ENCODE measurements at places on chromosomes 11 and 22. TPM values are rescaled to one million over a fixed set of nuclear protein-coding genes. Genes with fewer than 3 reads are reported as not detected.

- H3K27me3 ChIP-seq, result no peaks in the 10 kb centered on the region
- no peak overlapping the region for H3K4me3 ChIP-seq
- no peaks in the 10 kb centered on the region for H3K36me3 ChIP-seq
- H3K27ac ChIP-seq, result no peak overlapping the region
- no peaks in the 10 kb centered on the region for H3K4me1 ChIP-seq
Observed at GRCh38 chr22:22214819-22215329, 29.7 kb upstream of the VPREB1 start.

- DNase-seq, result no peak
- no peaks in the 10 kb centered on the region for H3K36me3 ChIP-seq
Observed at GRCh38 chr11:16191868-16192240, 164.5 kb downstream of the SOX6 start.

- H3K4me1 ChIP-seq, result no peaks in the 10 kb centered on the region
- no peak overlapping the region for H3K27ac ChIP-seq
- DNase-seq, result peak; percentile 88
- H3K36me3 ChIP-seq, result no peaks in the 10 kb centered on the region
Observed at GRCh38 chr11:11534981-11535380, 86.8 kb downstream of the GALNT18 start.

- no peaks in the 10 kb centered on the region for H3K4me1 ChIP-seq
- no peak overlapping the region for H3K27ac ChIP-seq
- no peaks in the 10 kb centered on the region for H3K36me3 ChIP-seq
- peak; percentile 62 for DNase-seq
- H3K27me3 ChIP-seq, result no peaks in the 10 kb centered on the region
Observed at GRCh38 chr11:8870411-8871170, 40.4 kb upstream of the AKIP1 start.

- no peaks in the 10 kb centered on the region for H3K27me3 ChIP-seq
- H3K36me3 ChIP-seq, result no peaks in the 10 kb centered on the region
- no peak overlapping the region for H3K27ac ChIP-seq
- DNase-seq, result peak; percentile 55
Observed at GRCh38 chr11:2779981-2780849, 80.4 kb upstream of the KCNQ1OT1 start.

GRCh38 chr11:18522388-18522787 lies 4.4 kb downstream of the TSG101 start:
- no peaks in the 10 kb centered on the region for H3K27me3 ChIP-seq
- DNase-seq, result no peak
- H3K4me1 ChIP-seq, result no peaks in the 10 kb centered on the region
- H3K36me3 ChIP-seq, result no peaks in the 10 kb centered on the region
- H3K27ac ChIP-seq, result no peak overlapping the region

DNA sequence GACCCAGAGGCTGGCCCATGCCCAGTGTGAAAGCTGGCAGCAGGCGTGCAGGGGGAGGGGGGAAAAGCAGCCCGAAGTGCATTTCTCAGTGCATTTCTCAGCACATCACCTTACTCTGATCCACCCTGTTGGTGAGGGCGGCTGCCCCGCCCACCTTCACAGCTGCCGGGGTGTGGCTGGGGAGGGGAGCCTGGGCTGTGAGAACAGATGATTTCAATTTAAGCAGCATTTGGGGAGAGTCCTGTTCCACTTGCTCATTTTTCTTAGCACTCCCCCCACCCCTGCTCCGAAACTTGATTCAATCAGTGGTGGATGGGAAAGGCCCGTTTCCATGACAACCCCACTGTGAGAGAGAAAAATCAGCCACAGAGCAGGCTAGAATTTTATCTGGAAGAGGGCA lies 84.8 kb downstream of the SNX19 start:
- no peak overlapping the region for H3K27ac ChIP-seq
- H3K36me3 ChIP-seq, result no peaks in the 10 kb centered on the region
- no peak overlapping the region for H3K4me3 ChIP-seq
- DNase-seq, result no peak

DNA sequence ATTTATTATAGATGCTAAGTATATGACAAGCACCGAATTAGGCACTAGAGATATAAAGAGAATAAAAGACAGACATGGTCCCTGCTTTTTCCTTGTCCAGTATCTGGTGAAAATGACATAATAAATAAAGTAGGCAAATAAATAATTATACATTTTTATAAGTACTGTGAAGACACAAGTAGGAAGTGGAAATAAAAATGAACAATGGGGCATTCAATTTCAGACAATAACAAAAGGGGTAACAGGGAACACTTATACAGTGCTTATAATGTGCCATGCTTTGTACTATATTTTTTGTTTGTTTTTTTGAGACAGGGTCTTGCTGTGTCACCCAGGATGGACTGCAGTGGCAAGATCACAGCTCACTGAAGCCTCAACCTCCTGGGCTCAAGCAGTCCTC lies 4.3 kb downstream of the KBTBD3 start:
- no peak overlapping the region for H3K4me3 ChIP-seq
- DNase-seq, result no peak
- H3K4me1 ChIP-seq, result no peaks in the 10 kb centered on the region
- no peaks in the 10 kb centered on the region for H3K27me3 ChIP-seq
- no peaks in the 10 kb centered on the region for H3K36me3 ChIP-seq
- H3K27ac ChIP-seq, result no peak overlapping the region

DNA sequence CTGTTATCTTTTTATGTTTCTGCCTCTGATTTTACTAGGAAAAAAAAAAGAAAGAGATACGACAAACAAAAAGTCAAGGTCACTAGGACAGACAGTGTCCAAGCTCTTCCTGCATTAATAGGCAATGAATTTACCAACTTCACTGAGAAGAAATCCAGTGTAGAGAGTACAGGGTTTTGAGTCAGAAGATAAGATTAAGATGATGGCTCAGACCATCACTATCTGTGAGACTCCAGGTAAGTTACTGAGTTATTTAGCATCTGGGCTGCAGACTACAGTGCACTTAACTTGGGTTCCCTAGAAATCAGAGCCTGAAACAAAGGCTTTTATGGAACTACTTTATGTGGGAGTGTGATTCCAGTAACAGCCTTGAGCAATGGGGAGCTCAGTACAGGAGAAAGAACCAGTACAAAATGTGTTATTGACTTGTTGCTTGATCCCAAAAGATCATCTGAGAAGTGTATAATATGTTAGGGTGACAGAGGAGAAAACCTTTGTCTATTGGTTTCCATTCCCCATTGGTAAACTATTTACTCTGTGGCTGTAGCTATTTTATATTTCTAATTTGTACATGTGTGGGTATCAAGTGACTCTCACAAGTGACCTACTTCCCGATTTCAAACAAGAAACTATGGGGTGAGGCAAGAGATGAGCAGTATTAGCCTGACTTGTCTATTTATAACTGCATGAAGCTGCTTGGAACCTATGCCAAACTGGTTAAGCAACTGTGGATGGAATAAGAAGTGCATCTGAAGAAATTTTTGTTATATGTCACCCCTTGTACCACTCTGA lies 395.8 kb downstream of the RAB38 start:
- H3K4me3 ChIP-seq, result no peak overlapping the region
- no peaks in the 10 kb centered on the region for H3K4me1 ChIP-seq
- no peaks in the 10 kb centered on the region for H3K27me3 ChIP-seq
- no peak for DNase-seq
- H3K27ac ChIP-seq, result no peak overlapping the region

DNA sequence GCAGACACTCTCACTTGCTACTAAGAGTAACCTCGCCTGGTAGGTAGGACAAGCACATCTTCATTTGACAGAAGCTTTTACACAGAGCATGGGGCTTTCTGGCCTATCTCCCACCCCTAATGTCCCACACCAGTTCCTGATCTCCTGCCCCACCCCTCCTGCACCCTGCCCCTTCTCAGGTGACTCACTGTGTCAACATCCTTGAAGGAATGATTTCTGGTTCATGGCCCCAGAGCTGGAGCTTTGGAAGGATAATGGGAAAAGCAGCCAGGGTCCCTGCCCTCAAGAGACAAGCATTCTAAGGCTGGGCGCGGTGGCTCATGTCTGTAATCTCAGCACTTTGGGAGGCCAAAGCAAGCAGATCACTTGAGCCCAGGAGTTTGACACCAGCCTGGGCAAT lies 47.2 kb downstream of the LRFN4 start:
- no peak overlapping the region for H3K27ac ChIP-seq
- H3K4me3 ChIP-seq, result no peak overlapping the region
- peak; percentile 36 for DNase-seq
- no peaks in the 10 kb centered on the region for H3K27me3 ChIP-seq
- no peaks in the 10 kb centered on the region for H3K36me3 ChIP-seq

GRCh38 chr11:72676861-72677341 lies 2.7 kb upstream of the PDE2A start:
- H3K27ac ChIP-seq, result no peak overlapping the region
- no peak overlapping the region for H3K4me3 ChIP-seq
- H3K27me3 ChIP-seq, result no peaks in the 10 kb centered on the region
- no peaks in the 10 kb centered on the region for H3K4me1 ChIP-seq
- peak; percentile 75 for DNase-seq
- H3K36me3 ChIP-seq, result no peaks in the 10 kb centered on the region

DNA sequence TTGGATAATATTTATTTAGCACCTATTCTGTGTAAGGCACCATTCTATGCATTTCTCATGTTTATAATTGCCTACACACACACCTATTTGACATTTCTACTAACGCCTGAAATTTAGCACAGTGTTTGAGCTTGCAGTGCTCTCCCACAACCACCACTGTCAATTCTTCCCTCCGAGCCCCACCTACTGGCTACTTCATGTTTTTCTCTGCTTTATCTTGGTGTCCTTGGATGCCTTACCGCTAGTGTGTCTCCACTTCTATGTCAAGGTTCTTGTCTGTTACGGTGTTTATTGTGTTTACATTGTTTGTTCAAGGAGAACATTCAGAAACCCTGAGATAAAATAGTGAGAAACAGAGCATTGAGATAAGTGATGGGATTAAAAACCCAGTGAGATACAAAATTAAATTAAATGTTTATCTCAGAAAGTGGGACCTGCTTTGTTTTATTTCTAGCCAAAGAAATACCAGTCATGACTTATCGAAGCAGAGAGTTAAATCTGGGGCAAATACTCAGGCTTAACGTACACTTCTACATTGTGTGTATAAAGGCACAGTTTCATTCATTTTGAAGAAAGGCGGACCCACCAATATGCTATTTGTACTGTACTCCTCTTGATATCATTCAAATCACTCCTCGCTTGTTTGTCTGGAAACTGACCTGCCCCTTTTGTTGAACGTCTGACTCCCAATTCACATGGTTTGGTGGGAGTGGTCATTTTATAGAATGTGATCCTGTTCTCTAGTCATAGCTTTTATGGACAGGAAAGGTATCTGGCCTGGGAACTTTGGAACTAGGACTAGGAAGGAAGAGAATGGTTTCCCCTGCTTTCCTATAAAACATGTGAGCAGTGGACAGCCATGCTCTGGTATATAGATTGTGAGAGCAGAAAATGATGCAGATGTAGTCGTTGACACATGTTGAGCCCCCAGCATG lies 39.2 kb upstream of the SLC36A4 start:
- H3K4me3 ChIP-seq, result no peak overlapping the region
- no peak overlapping the region for H3K27ac ChIP-seq
- no peaks in the 10 kb centered on the region for H3K36me3 ChIP-seq
- DNase-seq, result no peak
- no peaks in the 10 kb centered on the region for H3K4me1 ChIP-seq

DNA sequence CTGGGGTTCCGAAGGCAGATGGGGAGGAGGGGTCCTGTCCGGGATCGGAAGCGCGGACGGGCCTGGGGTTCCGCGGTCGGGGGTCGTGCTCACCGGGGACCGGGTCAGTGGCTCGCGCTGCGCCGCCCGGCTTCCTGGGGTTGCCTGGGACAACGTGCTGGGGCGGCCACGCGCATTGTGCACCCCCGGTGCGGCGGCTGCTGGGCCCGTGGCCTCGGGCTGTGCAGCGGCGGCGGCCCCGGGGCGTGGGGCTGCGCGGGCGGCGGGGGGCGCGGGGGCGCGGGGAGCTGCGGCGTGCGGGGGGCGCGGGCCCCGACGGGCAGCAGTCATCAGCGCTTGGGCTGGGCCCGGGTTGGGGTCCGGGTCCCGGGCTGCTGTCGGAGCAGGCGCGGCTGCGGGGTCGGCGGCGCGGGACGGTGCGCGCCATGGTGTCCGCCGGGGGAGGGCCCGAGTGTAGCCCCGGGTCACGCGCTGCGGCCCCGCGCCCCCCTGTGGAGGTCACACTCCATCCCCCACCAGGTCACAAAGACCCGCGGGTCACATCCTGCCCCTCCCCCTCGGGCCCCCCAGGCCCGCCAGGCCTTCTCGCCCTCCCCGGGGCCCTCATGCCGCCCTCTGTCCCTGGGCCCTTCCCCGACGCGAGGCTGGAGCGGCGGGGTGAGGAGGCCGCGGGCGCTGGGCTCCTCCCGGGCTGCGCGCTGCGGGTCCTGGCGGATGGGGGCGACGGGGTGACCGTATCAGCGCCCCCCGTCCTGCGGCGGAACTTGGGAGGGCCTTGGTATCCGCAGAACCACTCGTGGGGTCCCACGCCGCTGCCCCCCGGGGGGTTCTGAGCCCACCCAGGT lies at the start of gene TTLL8:
TTLL8 (minus strand) TSS at position 238 of the 845 bp plus-strand sequence.
- H3K4me3 ChIP-seq, result no peak within 1 kb of the TSS
- no peak for DNase-seq
- H3K27me3 ChIP-seq, result no peaks in the 10 kb centered on the region
- no peak within 1 kb of the TSS for H3K27ac ChIP-seq

GRCh38 chr11:79296141-79296540 lies 144.7 kb downstream of the TENM4 start:
- no peaks in the 10 kb centered on the region for H3K27me3 ChIP-seq
- H3K4me3 ChIP-seq, result no peak overlapping the region
- H3K36me3 ChIP-seq, result no peaks in the 10 kb centered on the region

- H3K36me3 ChIP-seq, result no peaks in the 10 kb centered on the region
- H3K27me3 ChIP-seq, result no peaks in the 10 kb centered on the region
- DNase-seq, result peak; percentile 49
- no peaks in the 10 kb centered on the region for H3K4me1 ChIP-seq
- H3K27ac ChIP-seq, result no peak overlapping the region
Observed at GRCh38 chr11:76242004-76242779, 35.9 kb upstream of the WNT11 start.

GRCh38 chr11:11798586-11799438 lies 43.0 kb upstream of the USP47 start:
- DNase-seq, result peak; percentile 78
- H3K4me1 ChIP-seq, result no peaks in the 10 kb centered on the region
- no peak overlapping the region for H3K4me3 ChIP-seq
- no peak overlapping the region for H3K27ac ChIP-seq

GRCh38 chr11:11237070-11237832 lies 115.8 kb downstream of the CSNK2A3 start:
- H3K36me3 ChIP-seq, result no peaks in the 10 kb centered on the region
- H3K27me3 ChIP-seq, result no peaks in the 10 kb centered on the region
- no peak overlapping the region for H3K4me3 ChIP-seq
- no peaks in the 10 kb centered on the region for H3K4me1 ChIP-seq

- DNase-seq, result no peak
- H3K36me3 ChIP-seq, result no peaks in the 10 kb centered on the region
- no peak overlapping the region for H3K4me3 ChIP-seq
- no peak overlapping the region for H3K27ac ChIP-seq
- no peaks in the 10 kb centered on the region for H3K27me3 ChIP-seq
Observed at GRCh38 chr22:20638507-20638870, 131.1 kb downstream of the MED15 start.

OR56A1 gene
- total RNA-seq, result not detected

CTSF gene
- 38.3 TPM for total RNA-seq

GTSE1 gene
- 0.55 TPM for total RNA-seq

EMID1 gene
- total RNA-seq, result 7.0 TPM

DMC1 gene
- 1.5 TPM for total RNA-seq

GRIA4 gene
- total RNA-seq, result not detected

IFITM1 gene
- 278 TPM for total RNA-seq

Data from aorta (tissue), 5 donors.